Kidney (tissue), 22 donors: ENCODE measurements at places on chromosomes 5 and 9.

- no peak for DNase-seq
Measured at GRCh38 chr5:53965459-53965858, 344.9 kb downstream of the ARL15 start.

DNA sequence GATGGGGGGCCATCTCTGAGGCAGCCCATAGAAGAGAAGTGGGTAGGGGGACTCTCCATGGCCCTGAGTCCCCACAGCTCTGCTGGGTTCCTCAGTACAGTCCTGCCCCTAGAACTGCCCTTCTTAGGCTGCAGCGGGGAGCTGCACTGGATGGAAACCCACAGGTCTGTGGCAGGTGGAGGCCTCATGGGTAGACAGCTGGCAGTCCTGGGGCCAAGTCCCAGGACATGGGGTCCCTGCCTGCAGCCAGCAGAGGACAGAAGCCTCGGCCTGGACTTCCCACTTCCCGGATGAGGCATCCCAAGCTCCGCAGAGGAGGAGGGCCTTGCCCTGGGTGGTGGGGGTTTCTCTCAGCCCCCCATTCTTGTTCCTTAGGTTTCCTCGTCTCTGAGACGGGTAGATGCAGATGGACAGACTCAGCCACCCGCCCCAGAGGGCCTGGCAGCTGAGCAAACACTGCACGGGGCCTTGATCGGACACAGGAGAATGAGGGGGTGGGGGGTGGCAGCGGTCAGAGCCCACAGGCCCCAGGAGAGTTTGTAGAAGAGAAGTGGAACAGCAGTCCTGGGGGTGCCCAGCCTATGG lies 153.8 kb downstream of the C9orf50 start:
- no peak for DNase-seq

GRCh38 chr5:79418276-79418675 lies 95.7 kb downstream of the HOMER1 start:
- no peak for DNase-seq

DNA sequence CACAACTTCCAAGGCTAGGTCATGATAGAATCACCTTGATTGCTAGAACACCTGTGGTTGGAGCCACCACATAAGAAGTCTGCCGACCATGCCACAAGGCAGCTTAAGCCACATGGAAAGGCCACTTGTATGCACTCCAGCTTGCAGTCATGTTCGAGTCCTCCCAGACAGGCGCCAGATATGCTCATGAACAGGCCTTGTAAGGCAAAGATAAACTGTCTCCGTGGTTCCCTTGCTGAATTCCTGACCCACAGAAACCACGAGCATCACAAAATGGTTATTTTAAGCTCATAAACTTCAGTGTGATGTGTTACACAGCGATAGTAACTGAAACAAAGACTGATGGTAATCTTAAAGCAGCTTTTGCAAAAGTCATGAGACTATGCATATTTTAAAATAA lies 188.4 kb upstream of the DAPK1 start:
- no peak for DNase-seq

DNA sequence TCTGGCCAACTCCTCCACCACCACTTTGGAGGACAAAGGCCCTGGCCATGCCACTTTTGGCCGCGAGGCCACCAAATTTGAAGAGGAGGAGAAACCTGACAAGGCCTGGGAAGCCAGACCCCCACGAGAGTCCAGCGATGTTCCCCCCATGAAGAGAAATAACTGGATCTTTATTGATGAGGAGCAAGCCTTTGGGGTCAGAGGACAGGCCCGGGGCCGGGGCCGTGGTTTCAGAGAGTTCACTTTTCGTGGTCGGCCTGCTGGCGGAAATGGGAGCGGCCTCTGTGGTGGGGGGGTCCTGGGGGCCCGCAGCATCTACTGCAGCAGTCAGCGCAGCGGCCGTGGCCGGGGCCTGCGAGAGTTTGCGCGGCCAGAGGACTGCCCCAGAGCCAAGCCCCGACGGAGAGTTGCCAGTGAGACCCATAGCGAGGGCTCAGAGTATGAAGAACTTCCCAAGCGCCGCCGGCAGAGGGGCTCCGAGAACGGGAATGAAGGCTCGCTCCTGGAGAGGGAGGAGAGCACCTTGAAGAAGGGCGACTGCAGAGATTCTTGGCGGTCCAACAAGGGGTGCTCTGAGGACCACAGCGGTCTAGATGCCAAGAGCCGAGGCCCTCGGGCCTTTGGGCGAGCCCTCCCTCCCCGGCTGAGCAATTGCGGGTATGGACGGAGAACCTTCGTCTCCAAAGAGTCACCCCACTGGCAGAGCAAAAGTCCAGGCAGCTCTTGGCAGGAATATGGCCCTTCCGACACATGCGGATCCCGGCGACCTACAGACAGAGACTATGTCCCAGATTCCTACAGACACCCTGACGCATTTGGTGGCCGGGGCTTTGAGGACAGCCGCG lies 27.4 kb upstream of the POMT1 start:
- no peak for DNase-seq

GRCh38 chr9:111386386-111386785 lies 56.4 kb upstream of the OR2K2 start:
- no peak for DNase-seq

GRCh38 chr5:98773214-98773463 lies 324 bp upstream of the RGMB start:
- no peak for DNase-seq

DNA sequence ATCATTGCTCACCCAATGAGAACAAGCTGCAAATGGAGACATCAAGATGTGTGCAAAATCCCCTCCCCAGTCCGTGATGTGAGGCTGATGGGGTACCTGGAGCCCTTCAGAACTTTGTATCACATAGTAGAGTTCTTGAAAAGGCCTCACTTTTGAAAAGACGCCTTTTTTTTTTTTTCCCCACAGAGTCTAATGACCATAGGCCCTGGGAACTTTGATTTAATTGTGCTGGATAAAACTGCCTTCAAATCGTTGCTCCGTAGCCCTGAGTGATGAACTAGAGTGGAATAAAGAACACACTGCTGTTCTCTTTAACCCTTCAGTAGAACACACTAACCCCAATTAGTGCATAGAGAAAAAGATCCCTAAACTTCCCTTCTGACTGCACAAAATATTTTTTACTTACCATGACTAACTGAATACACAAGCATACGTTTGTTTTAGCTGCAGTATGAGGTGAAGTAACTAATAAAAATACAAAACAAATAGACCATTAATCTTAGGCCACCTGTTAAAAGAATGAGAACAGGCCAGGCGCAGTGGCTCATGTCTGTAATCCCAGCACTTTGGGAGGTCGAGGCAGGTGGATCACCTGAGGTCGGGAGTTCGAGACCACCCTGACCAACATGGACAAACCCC lies 15.1 kb downstream of the PSAT1 start:
- DNase-seq: no peak

DNA sequence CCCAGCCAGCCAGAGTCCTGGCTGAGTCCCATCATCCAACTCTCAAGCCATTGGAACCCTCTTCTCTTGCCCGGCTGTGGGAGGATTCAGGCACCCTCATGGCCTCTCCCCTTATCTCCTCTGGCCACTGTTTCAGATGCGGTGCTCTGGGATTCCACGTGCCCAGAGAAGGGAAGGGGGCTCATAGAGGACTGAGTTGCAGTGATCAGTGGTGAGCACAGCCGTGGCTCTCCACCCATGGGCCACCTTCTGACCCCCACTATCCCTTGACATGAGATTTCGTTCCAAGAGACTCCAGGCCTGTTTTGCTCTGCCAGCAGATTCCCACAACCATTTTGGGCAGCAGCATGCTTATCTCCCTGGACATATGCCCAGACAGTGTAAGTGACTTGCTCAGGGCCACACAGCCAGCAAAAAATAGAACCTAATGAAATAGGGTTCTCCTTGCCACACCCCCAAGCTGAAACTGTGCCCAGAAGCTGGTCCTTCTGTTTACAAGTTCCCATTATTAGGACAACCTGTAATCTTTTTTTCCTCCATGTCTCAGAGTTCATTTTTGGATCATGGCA lies 2.7 kb downstream of the GPX3 start:
- no peak for DNase-seq

DNA sequence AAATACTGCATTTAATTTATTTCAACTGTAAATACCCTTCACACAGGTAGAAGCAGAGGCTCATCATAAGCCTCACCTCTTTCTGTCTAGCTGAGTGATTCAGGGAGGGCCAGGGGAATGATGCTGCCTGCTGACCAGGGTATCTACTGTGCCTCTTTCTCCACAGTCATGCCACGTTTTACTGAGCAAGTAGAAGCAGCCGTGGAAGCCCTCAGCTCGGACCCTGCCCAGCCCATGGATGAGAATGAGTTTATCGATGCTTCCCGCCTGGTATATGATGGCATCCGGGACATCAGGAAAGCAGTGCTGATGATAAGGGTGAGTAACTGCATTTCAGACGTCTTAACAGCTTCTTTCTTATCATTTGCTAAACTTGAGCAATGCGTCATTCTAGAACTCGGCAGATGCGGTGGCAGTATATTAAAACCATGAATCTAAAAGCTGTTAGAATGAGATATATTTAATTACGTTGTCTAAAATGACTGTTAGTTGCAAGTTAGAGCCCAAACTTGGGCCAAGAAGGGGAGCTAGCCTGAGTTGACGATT lies 50.0 kb upstream of the LRRTM2 start:
- no peak for DNase-seq

- DNase-seq: no peak
Measured at GRCh38 chr9:70962761-70963440, 158.5 kb downstream of the TRPM3 start.

DNA sequence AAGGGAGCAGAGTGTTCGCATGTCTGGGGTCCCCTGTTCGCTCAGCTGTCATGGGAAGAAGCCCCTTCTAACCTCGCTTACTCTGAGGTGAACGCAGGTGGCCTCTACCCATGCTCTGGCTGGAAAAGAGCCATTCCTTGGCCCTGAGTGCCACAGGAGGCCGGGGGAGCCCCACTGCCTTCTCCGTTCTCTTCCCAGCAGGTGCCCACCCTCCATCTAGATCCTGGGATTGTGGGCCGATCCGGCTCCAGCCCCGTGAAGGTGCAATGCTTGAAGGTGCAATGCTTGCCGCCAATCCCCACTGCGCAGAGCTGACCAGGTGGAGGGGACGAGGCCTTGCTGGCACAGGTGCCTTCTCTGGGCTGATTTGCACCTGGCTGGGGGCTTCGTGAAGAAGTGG lies 95.4 kb downstream of the MRPL36 start:
- no peak for DNase-seq

GRCh38 chr5:140591747-140592372 lies 27.2 kb downstream of the SLC35A4 start:
- no peak for DNase-seq

DNA sequence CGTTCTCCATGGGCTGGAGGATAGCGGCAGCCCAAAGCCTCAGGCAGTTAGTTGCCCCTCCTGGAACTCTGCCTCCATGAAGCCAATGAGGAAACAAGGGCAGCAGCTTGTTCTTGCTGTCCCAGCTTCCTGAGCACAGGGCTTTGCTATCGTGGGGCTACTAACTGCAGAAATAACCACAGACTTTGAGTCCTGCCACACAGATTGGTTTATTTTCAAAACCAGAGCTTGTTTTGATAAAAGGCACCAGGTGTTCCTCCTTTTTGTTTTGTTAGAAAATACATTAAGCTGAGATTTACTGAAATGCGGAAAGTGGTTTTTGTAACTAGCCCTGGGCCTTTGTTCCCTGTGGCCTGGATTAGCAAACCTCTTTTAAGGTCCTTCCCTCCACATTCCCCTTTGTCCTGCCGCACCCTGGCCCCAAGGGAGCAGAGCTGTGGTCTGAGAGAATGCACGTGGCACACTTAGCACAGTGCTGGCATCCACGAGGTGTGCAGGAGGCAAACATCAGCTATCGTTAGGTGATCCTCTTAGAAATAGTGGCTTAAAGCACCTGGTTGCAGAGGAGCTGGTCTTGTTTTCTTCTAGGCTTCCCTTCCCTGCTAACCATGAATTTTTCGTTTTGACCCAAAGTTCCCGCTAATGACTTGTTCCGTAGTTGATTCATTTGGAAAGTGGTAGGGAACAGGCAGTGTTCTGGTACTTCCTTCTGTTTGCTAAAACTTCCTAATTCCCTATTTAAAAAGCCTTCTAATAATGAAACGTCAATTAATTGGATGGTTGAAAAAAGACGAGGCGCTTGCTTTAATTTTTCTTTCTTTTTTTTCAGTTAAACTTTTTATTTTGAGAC lies 21.5 kb downstream of the MVB12B start:
- no peak for DNase-seq

GRCh38 chr9:123063177-123063598 lies 29.7 kb downstream of the GPR21 start:
- DNase-seq: no peak

DNA sequence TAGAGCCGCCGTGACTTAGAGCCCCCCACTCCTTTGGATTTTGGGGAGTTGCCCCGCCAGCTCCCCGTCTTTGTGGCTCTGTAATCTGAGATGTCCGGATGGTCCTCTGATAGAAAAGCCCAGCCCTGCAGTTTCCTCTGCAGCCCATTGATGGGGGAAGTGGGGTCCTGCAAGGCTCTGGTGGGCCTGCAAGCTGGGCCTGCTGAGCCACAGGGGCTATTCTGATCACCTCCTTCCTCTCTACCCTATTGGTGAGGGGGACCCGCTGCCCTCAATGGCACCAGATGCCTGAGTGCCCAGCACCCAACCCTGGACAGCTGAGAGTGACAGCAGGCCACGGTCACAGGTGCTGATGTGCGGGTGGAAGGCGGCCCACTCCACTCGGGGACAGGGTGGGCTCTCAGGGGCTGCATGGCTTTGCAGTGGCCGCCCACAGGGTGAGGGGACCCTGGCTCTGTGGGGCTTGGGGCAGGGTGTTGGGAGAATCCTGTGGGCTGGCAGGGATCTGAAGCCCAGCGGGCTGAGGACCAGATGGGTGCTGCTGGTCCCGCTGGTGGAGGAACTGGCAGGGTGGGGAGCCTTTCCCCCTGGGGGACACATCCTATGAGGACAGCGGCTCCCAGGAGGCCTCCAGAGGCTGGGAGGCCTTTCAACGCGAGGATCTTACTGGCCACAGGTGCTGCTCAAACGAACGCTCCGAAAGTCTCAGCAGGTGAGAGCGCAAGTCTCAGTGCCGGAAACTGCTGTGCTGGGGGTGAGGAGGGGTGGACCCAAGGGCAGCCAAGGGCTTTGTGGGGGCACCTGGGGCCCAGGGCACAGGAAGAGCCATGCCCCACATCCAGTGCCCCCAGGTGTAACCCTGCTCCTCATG lies 30.0 kb upstream of the LPCAT1 start:
- no peak for DNase-seq

DNA sequence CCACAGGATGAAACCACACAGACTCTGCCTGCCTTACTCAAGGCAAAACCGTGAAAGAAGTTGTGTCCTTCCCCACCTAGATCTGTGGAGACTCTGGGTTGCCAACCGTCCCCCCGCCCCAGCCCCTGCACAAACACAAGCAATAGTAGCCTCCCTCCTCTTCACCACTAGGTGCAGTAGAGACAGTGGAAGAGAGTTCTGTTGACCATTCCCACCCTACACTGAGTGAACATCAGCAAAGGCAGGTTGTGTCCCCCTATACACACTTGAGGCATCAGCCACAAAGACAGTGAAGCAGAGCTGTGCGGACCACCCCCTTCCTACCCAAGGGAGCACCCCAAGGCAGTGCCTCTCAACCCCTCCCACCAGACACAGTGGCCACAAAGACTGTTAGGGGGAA lies 223.7 kb upstream of the NFIL3 start:
- no peak for DNase-seq

DNA sequence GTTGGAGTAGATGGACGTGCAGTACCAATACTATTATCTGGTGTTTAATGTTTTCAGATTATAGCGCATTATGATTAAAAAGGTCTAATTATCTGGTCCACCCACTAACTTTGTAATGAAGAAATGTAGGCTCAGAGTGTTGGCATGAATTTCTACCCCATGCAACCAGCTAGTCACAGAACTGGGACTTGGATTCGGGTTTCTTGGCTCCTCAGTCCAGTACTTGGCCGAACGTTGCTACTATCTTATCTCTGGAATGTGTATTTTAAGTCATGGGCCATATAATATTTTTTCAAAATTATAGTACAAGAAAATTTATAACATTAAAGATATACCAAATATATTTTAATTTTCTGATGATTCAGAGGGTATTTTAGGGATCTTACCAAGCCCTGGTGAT lies 657.5 kb upstream of the DMAC1 start:
- DNase-seq: no peak
